ENCODE measurements at places on chromosomes 7 and 10.

GRCh38 chr7:80444811-80445210 is 67.1 kb downstream of the GNAT3 start:
- DNase-seq, result no peak

- no peak for DNase-seq
Observed at GRCh38 chr7:127336458-127336857, 56.0 kb downstream of the ZNF800 start.

GRCh38 chr10:100027416-100027815 is 17.7 kb upstream of the DNMBP start:
- no peak for DNase-seq

DNA sequence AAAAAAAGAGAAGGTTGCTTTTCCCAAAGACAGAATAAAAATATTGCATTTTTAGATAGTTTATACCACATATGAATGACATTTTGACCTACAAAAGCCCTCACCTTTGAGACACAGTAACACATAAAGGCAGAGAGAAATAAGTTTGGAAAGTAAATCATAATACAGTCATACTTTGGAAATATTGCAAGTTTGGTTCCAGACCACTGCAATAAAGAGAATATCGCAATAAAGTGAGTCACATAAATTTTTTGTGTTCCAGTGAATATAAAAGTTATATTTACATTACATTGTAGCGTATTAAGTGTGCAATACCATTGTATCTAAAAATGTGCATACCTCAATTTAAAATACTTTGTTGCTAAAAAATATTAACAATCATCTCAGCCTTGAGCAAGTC is 40.3 kb downstream of the CCDC71L start:
- DNase-seq, result no peak

GRCh38 chr7:37007691-37008090 is 283.4 kb upstream of the AOAH start:
- no peak for DNase-seq

DNA sequence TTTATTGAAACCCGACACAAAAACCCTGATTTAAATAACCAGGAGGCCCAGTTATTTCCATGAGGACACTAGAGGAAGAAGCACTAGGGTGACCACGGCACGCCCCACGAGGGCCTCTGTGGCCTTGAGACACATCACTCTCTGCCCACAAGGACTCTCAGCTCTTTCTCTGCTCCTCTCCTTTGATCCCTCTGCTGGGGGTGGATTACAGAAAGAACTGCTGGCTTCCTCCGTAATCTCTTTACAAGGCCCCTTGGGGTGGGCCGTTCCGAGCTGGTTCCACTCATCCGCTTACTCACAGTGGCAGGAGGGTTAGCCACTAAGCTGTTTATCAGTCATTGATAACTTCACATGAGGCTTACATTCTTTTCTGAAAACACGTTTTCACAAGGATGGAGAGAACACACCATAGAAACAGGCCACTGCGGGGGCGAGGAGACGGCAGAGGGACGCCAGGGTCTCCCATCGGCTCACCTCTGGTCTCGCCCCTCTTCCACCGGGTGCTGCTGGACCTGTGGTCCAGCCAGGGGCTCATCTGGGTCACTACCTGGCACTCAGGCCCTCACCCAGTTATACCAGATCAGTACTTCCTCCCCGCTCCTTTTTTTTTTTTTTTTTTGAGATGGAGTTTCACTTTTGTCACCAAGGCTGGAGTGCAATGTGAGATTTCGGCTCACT is 17.6 kb upstream of the PFKFB3 start:
- DNase-seq, result no peak

DNA sequence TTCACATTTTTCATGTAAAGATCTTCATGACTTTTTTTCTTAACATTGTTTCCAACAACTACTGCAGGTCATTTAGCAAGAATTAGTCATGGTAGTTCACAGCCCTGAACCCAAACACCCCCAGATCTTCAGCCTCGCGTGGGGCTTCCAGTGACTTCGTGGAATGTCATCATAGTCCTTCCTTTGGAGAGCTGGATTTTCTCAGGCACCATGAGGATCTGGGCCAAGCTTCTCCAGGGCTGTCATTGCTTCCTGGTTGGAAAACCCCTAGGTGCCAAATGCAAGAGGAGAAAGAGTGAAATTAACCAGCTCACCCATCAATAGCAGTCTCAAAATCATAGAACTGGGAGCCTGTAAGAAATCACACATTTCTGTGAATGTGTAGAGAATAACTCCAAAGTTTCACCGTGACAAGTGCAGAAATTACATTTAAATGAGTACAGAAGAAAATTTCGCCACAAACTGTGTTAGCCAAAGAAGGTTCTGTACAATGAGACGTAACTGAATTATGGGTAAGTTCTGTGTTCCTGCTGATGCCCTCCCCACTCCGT is 175.4 kb downstream of the CELF2 start:
- no peak for DNase-seq

GRCh38 chr7:1691096-1691495 is 21.0 kb downstream of the ELFN1 start:
- no peak for DNase-seq

DNA sequence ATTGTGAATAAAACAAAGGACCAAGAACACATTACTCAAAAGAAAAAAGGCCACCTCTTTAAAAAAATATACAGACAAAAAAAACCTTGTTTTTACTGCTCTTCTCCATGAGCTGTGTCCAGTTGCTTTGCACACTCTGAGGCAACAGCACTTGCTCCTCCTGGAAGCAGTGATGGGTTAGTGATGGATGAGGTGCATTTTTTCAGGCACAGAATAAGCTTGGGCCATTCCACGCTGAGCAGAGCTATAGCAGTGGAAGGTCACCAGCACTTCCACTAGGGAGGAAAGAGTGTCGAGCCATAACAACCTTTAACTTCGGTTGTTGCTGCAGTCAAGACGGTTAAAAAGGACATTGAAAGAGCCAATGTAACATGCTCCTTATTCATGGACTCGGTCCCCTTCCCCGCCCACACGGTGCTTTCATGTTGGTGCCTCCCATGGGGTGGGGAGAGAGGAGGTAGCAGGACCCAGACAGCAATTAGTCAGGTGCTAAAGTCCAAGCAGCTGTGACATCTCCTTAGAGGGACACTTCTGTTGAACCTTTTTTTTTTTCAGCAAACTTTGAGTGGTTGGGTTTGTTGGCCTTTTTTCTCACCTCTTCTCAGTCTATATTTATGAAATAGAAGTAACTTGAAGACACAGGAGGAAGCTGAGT is 136.5 kb upstream of the ADARB2 start:
- no peak for DNase-seq

- DNase-seq, result no peak
Observed at GRCh38 chr10:23978317-23978716, 230.6 kb upstream of the KIAA1217 start.

DNA sequence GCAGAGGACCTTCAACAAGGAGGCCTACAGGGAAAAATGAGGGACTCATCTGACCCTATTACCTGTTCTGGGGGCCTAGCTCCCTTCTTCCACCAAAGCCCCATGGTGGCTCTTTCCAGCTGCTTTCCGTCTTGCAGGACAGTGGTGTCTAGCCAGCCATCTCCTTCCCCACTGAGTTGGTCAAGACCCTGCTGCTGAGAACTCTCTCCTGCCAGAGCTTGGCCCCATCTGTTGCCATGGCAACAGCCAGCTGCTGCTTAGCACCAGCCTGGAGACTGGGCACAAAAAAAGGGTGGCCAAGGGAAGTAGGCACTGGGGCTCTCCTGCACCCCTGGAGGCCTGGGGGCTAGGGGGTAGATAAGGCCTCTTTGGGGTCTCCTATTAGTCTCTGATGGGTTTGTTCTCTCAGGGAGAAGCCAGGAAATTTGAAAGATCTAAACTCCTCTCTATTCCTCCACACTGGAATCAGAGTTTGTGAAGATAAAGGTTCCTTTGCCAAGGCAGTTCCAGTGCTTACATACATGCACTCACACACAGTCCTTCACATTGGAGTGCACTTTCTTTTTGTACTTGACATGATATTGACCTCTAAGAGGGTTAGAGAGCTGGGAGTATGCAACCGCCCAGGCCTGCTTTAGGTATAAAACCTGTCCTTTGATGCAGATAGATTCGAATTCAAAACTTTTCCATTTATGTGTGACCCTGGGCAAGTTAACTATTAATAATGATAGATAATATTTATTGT is 15.8 kb downstream of the TSPAN33 start:
- no peak for DNase-seq

DNA sequence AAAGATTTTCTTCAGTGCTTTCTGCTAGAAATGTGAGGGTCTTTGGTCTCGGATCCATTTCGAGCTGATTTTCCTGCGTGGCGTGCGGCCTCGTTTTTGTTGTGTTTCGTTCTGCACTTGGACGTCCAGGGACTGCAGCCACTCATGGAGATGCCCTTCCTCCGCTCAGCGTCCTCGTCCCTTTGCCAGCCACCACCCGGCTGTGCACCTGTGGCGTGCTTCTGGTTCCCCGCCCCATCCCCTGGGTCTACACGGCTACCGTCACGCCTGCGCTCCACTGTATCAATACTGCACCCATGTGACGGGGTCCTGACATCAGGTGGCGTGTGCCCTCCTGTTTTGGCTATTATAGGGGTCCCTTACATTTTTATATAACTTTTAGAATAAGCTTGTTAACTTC is 42.7 kb upstream of the NKX6-2 start:
- DNase-seq, result no peak

- no peak for DNase-seq
Observed at GRCh38 chr10:99234041-99234790, 1.4 kb downstream of the HPSE2 start.

DNA sequence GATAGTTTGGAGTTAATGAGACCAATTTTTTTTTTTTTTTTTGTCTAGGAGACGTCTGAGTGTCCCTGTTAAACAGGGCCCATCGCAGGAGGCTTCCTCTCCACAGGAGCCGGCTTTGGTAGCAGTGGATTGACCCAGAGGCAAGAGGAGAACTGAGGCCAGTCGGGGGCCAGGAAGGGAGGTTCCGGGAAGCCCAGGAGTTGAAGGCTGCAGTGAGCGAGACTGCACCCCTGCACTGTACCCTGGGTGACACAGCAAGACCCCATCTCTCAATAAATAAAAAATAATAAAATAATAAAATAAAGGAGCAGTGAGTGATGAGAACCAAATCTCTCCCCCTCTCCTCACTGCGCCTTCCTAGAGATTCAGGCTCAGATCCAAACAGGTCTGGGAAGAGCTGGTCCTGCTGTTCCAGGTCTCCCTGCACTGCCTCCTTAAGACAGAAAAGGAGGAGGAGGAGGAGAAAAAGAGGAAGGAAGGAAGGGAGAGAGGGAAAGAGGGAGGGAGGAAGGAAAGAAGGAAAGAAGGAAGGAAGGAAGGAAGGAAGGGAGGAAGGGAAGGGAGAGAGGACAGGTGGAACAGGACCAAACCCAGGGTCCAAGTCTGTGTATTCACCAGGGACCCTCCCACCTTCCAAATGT is 3.5 kb downstream of the MNX1 start:
- no peak for DNase-seq

- DNase-seq, result peak; percentile 35
Observed at GRCh38 chr7:106313456-106313901, 28.7 kb upstream of the NAMPT start.

GRCh38 chr10:88731296-88731695 is 25.2 kb downstream of the LIPK start:
- no peak for DNase-seq

GRCh38 chr10:102438374-102438773 is 6.0 kb upstream of the CUEDC2 start:
- DNase-seq, result no peak

DNA sequence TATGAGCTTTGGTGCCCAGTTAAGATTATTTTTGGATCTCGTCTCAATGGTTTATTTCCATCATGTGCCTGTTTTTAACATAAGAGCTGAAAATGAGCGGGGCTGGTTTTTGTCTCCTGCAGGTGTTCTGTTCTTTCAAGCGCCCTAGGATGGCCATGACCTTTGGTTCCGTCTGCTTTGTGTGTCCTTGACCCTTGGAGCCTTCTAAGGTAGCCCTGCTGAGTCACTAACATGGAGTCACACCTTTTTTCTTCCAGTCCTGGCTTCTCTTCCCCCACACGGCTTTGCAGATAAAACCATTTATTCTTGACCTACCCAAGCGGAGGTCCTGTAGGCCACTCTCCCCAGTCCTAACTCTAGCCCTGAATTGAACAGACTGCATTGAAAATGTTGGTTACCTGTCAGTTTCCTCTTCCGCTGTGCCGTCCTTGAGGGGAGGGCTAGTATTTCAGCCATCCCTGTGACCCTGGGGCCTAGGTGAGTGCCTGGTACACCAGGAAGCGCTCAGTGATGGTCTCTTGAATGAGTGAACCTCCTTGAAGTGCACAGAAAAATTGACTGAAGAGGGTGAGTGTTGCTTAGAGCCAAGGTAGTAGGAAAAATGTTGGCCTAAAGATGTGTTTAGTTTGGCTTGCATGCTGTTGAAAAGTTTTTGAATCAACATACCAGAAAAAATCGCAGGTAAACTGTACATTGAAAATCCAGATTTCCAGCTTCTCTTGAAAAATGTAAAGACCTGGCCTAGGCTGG is 48.0 kb downstream of the CAMK1D start:
- no peak for DNase-seq

GRCh38 chr10:70752571-70752970 is 32.6 kb downstream of the TBATA start:
- no peak for DNase-seq

- no peak for DNase-seq
Observed at GRCh38 chr10:46330894-46331293, 44.1 kb downstream of the ANTXRL start.

- no peak for DNase-seq
Observed at GRCh38 chr7:85820702-85821443, 634.0 kb upstream of the SEMA3D start.

GRCh38 chr7:31940167-31940566 is 130.0 kb downstream of the PDE1C start:
- DNase-seq, result no peak

DNA sequence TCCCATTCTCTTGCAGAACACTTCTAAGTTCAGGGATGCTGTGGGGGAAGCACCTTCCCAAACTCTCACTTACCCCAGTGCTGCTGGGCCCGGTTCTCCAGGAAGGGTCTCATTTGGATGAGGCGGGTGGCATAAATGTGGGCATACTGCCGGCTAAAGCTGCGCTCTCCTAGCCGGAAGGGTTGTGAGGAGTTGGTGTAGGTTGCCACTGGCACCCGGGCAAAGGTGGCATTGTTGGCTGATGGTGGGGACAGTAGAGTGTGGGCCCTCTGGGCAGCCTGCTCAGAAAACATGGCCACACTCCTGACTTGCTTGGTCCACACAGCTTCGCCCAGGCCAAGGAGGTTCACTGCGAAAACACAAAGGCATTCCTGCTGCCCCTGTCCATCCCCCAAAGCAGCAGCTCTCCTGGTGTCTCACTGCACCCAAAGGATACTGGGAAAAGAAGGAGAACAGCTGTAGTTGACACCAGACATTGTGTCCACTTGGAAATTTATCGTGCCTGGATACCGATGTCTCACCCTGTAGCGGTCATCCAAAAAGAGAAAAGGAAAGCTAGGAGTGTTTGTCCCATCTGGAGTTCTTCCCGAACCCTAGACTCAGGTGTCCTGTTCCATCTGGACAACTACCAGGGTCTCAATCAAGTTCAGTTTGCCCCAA is 1.5 kb downstream of the POLD2 start:
- DNase-seq, result no peak

- DNase-seq, result no peak
Observed at GRCh38 chr7:84913731-84914130, 273.1 kb downstream of the SEMA3D start.

Measured in Panc1 (cell line).